ENCODE measurements at places on chromosomes 12 and 14.

DNA sequence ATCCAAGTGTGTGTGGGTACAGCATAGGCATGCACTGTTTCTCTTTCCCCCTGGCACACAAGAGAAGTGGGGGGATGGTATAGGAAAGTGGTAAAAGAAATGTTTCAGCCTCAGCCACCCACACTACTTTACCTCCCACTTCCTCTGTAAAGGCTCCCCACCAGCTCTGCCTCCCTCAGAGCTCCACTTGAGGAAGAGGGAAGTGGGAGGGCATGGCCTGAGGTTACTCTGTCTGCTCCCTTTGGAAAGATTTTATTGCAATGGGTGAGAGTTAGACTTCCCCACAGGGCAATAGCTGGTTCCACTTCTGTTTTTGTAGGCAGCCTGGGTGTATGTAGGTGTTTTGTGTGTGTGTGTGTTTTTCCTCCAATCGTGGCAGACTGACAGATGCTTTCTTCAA, 145.3 kb downstream of the SSPN start:
- peak; percentile 26 for DNase-seq

DNA sequence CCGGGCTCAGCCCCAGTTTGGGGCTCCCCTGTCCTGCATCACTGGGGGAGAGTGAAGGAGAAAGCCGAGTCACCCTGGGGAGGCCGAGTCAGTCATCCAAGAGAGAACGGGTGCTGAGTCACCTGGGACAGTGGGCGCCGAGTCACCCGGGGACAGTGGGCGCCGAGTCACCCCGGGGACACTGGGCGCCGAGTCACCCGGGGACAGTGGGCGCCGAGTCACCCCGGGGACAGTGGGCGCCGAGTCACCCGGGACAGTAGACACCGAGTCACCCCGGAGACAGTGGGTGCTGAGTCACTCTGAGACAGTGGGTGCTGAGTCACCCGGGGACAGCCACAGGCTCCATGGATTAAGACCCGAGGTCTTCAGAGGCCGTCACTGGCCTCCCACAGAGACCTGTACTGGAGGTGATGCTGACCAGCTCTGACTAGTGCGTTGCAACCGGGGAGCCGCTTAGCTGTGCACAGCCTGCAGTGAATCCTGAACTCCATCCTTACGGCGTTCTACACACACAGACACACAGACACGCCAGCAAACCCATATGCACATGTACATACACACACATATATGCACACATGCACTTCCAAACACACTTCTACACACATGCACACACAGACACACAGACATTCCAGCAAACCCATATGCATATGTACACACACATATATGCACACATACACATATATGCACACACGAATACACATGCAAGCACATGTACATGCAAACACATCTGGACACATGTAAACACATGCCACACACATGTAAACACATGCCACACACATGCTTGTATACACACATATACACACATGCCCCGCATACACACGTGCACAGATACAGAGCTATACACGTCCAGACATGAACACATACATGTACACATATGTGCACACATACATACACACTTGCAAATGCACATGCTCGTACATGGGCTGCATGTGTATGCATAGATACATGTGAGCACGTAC, 64.9 kb upstream of the GALNT9 start:
- no peak for DNase-seq

- no peak for DNase-seq
Observed at GRCh38 chr12:27505109-27505508, 18.9 kb upstream of the PPFIBP1 start.

GRCh38 chr12:132165584-132165983, 21.3 kb downstream of the NOC4L start:
- no peak for DNase-seq

DNA sequence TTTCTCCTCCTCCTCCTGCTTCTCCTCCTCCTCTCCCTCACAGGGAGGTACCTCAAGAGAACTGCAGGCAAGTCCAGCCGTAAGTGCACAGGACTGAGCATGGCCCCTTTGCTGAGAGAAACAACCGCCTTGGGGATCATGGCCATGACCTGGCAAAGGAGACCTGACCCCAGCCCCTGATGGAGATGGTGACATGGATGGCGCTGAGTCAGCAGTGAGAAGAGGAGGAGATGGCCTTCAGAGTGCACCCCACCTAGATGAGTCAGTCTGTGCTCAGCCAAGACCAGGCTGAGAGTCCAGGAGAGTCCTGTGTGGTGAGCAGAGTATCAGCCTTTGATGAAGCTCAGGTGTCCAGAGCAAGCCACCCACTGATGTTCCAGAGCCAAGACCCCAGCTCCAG, 36.4 kb downstream of the MEG3 start:
- DNase-seq = no peak

DNA sequence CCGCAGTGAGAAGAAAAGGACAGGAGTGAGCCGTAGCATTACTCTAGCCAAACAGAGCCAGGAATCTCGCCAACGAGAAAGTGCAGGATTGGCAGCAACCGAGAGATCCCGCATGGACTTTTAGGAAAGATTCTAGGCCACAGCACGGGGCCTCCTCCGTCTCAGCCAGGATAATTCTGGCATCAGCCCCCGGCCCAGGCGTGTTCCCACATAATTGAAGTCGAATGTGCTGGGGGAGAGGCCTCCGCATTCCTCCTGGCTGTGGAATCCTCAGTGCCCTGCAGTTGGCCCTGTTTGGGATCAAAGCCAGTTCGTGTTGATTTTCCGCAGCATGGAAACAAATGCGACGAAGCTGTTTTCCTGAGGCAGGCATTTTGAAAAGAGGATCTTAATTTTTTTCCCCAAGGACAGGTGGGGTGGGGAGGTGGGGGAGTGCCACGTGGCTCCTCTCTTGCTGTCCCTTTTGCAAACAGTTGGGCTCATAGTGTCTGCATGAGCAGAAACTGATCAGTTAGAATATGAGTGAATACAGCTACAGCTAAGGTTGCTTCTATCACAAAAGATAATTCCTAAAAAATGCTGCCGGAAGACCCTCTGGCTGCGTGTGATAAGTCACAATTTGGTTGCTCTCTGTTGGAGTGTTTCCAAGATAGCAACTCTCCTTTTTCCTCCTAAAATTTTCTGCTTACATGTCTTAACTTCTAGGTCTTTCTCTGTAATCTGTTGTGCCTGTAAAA, 37.3 kb upstream of the ATXN2 start:
- peak; percentile 82 for DNase-seq

- no peak for DNase-seq
Observed at GRCh38 chr12:25293653-25294052, 42.9 kb upstream of the KRAS start.

- no peak for DNase-seq
Observed at GRCh38 chr12:4001031-4001430, 127.8 kb upstream of the PARP11 start.

DNA sequence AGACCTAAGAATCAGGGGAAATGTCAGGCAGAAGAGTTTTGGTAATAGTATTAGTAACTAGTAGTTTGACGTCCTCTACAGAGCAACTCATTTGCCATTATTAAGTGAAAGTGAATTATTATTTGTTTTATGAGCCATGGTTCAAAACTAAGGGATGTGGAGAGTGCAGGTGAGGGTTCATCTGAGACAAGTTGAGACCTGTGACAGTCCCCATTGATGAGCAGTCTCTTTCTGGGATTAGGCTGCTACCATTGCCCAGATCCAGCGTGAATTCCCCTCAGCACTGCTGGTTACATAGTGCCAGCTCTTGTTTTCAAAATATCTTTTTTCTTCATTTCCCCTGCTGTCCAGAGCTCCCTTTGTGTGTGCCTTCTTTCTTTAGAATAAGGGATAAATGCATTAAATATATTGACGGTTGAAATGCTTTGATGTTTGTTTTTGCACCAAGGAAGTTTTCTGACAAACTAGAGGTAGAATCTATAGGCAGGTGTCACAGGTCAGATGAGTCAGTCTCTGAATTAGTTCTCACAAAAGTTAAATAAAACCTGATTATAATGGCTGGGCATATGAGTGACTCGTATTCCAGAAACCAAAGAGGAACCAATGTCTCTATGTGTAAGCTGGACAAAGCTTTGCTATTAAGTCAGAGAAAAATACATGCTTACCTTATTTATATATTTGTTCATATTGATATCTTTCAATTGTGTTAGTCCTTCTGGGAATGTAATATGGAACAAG, 381.4 kb downstream of the TMEM117 start:
- DNase-seq = no peak

DNA sequence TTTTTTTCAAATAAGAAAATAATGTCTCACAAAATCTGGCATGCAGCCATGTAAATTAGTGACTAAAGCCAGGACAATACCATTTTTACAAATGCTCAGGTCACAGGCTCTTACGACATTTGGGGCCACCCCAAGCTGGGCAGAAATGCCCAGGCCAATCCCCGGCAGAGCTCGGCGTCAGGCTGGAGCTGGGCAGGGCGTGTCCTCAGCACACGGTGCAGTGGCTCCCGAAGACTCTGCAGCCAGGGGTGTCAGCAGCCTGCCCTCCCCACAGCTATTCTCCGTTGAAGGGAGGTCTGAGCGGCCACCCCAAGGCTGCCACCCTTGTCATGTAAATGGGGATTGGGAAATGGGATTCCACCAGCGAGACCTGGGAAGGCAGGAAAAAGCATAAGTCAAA, 158.6 kb downstream of the DICER1 start:
- no peak for DNase-seq

GRCh38 chr14:58796242-58797009, 158.7 kb downstream of the DACT1 start:
- no peak for DNase-seq

- DNase-seq = no peak
Observed at GRCh38 chr12:102503056-102503681, 22.8 kb upstream of the IGF1 start.

DNA sequence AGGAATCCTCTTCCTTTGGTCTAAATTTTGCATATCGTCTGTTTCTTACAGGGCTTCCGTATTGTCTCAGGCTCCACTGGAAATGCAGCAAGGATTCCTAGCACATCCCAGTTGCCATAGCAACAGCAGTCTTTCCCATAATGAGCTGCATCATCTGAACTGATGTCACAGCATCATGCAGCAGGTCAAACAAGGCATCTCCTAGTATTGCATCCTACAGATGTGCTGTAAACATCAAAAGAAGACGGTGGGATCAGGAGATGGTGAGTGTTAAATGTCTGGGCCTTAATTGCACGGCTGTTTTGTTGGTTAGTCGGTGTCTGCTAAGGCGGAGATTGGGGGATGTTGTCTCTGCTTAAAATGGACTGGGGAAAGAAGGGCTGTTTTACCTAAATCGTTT, at the start of gene AKAP6:
Gene AKAP6 (plus strand): TSS at position 153 of the 400 bp plus-strand sequence. CDS start 104,196 bp downstream, outside the sequence.
- DNase-seq = no peak

DNA sequence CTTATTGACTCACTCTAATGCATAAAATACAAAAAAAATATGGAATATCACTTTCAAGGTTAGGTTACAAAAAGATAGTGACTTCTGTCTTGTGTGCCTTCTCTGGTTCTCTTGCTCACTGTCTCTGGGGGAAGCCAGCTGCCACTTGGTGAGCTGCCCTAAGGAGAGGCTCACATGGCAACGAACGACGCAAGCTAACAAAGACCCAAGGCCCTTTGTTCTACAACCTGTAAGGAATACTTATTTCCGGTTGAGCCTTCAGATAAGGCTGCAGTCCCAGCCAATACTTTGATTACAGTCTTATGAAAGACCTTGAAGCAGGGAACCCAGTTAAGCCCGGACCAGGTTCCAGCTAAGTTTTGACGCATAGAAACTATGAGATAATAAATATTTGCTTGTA, 242.4 kb upstream of the TBX3 start:
- no peak for DNase-seq

DNA sequence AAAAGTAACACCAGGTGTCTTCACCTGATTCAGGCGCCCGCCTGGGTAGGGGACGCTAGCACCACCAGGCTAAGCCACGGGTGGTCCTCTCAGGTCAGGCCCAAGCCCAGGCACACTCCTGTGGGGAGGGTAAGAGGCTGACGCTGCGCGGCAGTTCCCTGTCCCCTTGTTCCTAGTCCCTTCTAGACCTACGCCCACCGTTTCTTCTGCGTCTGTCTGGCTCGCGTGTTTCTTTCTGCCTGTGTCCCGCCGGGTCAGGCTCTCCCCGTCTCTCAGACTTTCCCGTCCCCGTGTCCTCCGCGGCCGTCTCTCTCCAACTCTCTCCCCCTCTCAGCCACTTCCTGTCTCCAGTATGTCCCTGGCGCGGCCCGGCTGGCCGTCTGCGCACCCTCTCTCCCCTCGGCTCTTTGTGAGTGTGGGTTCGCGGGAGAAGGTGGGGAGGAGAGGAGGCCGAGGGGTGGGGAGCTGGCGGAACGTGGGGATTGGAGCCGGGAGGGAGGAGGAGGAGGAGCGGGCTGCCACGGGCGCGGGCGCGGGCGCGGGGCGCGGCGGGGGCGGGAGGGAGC, 3.1 kb upstream of the TNS2 start:
- no peak for DNase-seq

GRCh38 chr14:99137001-99137700, 134.8 kb downstream of the BCL11B start:
- no peak for DNase-seq

GRCh38 chr12:80708259-80708974, 983 bp downstream of the MYF6 start:
- DNase-seq = no peak

DNA sequence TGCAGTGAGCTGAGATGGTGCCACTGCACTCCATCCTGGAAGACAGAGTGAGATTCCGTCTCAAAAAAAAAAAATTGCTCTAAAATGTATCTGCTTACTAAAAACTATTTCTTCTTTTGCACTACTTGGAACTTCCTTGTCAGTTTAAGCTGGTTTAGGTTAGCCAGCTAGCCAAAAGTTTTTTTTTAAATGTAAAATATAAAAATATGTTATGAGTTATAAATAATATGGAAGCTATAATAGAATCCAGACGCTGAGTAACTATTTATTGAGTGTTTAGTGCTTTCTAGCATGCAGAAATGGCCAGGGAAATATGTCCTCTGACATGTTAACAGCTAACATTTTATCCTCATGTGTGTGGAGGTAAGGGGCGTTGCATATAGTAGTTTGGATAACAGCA, 85.6 kb downstream of the PLEKHA5 start:
- no peak for DNase-seq
